NCI-H774 (cell line): ENCODE measurements at places on chromosomes 2 and 18.

- DNase-seq, result no peak
Observed at GRCh38 chr2:234633581-234634230, 136.8 kb upstream of the ARL4C start.

- DNase-seq, result no peak
Observed at GRCh38 chr18:43665105-43665788, 388.0 kb upstream of the SYT4 start.

DNA sequence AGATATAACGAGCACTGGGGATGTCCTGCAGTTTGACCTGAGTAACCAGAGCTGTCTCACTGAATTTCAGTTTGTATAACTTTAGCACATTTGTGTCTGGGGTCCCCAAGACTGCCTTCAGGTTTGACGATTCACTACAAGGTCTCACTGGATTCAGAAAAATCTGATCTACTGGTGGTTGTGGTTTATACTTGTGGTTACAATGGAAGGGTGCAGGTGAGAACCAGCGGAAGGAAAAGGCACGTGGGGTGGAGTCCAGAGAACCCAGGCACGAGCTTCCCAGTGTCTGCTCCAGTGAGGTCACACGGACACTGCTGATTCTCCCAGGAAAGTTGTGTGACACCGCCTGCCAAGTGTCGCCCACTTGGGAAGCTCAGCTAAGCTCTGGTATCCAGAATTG, 126.0 kb downstream of the ZNF236 start:
- DNase-seq, result no peak

DNA sequence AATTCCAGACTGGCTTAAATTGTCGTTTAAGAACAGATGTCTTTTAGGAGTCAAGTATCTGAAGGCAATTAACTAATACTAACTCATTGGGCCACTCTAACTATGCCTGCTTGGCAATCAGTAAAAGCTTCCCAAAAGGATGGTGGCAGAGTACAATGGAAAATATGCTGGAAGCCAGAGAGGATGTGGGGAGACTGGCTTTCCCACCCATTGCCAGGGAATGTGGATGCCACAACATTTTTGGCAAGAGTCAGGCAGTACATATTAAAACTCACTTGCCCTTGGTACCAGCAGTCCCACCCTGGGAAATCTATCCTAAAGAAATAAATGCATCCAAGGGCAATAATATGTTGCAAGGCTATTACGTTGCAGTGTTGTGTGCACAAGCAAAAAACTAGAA, 74.0 kb upstream of the FZD7 start:
- DNase-seq, result no peak

DNA sequence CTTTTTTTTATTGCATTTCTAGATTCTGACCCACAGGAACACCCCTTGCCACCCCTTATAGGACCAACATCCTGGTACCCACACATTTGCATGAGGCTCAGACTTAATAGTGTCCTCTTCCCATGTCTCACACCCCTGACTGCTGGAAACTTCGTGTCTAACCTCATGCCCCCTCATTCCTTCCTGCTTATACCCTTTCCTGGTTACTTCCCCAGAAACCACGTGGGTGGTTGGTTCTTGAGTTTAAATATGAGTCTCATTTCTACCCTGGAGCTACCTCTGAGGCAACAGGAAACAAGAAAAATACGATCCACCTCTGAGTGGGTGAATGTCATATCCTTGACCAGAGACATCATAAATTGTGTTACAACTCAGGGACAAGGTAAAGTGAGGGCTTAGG, 1.6 kb downstream of the TNP1 start:
- no peak for DNase-seq

- no peak for DNase-seq
Observed at GRCh38 chr2:234487356-234487755, 9.5 kb downstream of the ARL4C start.

- no peak for DNase-seq
Observed at GRCh38 chr18:634551-635045, 22.9 kb upstream of the TYMS start.

DNA sequence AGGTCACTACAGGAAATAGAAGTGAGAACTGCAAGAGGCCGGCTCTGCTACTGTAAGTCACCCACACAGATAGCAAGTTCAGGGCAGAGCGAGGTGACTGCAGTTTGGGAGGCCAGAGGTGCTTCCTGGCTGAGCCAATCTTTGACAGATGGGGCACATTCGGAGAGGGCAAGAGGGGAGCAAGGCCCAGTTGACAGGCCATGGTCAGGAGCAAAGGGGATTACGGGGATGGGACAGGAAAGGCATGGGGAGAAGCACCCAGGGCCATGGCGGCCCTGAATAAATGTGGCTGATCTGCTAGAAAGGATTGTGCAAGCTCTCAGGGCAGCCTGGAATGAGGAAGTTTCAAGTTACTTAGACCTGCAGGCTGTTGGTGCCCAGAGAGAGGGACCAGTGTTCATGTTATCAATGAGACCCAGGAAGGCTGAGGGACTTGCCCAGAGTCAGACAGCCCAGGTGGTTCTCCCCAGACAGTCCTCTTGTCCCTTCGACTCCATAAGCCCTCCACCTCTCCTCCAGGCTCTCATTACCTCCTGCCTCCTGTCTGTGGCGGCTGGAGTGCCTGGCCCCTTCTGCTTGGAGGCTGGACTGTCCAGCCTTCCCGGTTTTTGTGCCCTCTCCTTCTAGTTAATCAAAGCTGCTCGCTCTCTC, 123.3 kb downstream of the CTIF start:
- no peak for DNase-seq

DNA sequence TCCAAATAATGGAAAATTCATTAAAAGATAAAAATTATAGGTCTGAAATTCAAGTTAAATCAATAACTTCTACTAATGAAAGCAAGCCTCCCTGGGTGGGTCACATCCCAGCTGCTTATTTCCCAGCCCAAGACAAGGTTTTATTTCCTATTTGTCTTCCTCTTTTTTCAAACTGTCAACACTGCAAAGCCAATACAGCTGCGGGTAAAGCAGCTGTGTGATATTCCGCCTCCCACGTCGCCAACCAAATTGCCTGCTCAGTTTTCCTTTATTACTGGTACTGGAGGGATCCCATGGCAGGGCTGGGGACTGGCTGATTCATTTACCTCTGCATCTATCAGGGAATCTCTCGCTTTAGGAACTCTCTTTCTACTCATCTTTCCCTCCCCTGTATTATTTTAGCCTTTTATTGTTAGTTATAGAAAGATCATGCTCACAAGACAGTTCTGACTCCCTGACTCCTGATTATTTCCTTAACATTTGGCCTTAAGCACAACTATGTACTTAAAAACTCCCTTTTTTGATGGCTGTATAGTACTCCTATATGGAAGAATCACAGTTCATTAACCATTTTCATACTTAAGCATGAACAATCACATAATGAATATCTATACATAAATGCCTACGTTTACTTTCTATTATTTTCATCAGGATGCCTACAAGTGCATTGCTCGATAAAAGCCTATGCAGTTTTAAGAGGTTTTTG, 253.1 kb downstream of the CDCA7 start:
- DNase-seq, result peak; percentile 53

- no peak for DNase-seq
Observed at GRCh38 chr2:3670376-3670775, 12.4 kb downstream of the ALLC start.

DNA sequence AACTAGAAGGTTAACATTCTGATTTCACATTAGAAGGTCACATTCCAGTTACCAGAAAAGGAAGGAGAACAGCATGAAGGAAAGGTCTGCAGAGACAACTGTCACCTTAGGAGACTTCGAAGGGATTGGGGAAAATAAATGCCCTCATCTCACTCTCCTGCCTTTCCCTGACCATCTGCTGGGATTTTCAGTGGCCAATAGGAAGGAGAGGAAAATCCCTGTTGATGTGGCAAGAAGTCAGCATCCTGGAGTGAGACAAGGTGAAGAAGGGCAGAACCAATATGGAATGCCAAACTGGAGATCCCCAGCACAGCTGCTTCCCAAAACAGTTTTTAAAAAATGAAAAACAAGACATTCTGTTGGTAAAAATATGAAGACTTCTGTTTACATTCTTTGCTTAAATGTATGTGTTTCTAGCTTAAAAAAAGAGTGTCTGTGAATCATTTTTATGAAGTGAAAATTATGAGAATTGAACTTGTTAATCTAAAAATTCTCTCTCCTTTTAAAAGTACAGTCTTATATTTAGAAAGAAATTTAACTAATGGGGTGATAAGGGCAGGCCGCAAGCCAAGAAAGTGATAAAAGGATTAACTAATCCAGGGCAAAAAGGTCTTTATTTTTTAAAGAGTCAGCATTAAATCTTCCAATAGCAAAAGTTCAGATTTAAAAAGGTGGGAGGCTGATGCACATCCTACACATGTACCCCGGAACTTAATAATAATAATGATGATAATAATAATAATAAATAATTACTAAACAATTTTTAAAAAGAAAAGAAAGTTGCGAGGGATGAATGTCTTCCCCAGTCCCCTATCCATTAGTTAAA, 160.6 kb upstream of the DOK6 start:
- DNase-seq, result no peak

DNA sequence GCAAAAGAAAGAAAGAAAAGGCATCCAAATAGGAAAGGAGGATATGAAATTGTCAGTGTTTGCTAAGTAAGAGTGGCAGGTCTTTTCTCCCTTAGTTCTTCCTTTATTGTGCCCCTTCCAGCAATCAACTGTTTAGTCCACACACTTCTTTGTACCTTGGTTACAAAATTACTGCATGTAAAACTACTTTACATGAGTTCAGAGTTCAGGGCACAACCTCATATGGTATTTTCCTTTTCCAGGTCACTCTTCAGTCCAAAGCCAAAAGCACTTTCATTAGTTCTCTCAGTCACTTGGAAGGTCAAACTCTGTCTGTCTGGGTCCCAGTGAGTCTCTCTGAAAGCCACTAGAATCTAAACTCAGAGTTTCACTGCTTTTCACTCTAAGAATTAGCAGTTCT, 122.5 kb upstream of the SRD5A2 start:
- DNase-seq, result no peak

DNA sequence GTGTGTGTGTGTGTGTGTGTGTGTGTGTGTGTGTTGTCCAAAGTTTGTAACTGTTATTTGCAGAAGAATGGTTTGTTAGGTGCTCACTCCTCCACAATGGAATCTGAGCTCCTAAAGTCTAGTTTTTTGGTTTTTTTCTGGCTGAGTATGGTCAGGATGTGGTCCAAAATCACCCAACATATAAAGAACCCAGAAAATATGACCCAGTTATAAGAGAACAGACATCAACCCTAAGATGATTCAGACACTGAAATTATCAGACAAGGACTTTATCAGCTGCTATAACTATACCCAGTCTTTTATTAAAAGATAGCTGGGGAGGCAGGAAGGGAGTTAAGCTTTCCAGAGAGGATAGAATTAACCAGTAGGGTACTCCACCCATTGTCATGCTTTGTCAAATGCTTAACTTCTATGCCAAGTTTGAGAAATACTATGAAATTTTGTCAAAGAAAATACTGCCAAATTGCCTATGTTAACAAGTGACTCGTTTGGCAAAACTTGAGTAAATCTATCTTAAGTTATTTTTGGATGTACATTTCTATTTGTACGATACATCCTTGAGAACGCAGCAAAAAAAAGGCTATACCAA, 57.5 kb downstream of the TANK start:
- DNase-seq, result no peak

GRCh38 chr2:134389381-134389780, 135.5 kb downstream of the MGAT5 start:
- no peak for DNase-seq

- no peak for DNase-seq
Observed at GRCh38 chr2:128374711-128375413, 56.2 kb upstream of the HS6ST1 start.

GRCh38 chr18:410047-410455, 90.5 kb downstream of the COLEC12 start:
- DNase-seq, result no peak

GRCh38 chr2:46180189-46180588, 117.0 kb upstream of the EPAS1 start:
- no peak for DNase-seq
